ENCODE measurements at places on chromosomes 4 and X. TPM values are rescaled to one million over a fixed set of nuclear protein-coding genes. Genes with fewer than 3 reads are reported as not detected.

- H3K4me1 ChIP-seq = no peaks in the 10 kb centered on the region
- H3K27me3 ChIP-seq = no peaks in the 10 kb centered on the region
- no peaks in the 10 kb centered on the region for H3K36me3 ChIP-seq
- DNase-seq = no peak
- no peak overlapping the region for H3K4me3 ChIP-seq
These were observed 1011.7 kb upstream of the PCDH7 start for GRCh38 chr4:29708473-29708872.

DNA sequence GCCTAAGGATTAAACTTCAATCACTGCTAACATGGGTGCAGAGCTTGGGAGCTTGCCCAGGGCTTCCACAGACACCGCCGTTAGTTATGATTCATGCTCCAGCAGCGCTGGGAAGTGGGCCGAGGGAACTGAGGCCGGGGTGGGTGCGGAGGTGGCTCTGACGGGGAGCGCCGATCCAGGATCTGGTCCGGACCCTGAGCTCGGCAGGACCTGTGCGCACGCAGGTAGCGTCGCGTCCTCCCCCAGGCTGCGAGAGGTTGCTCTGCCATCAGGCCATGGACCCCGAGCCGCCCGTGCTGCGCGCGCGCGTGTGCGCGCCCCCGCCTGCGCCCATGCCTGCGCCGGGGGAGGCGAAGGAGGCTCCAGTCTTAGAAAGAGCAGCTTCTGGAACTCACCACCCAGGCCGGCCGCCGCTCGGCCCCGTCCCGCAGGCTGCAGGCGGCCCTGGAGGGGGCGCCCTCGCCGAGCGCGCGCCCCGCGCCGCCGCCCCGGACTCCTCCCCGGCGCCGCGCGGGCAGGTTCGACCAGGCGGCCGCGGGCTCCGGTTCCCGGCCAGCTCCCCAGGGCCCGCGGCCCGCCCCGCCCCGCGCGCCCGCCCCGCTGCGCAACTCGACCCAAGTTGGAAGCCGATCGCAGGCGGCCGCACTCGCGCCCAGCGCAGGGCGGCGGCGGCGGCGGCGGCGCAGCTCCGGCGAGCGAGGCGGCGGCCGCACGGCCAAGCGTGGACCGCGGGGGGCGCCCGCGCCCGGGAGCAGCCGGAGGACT is 732 bp upstream of the ADRA2C start:
- peak overlapping the region; percentile 29 for H3K4me3 ChIP-seq
- H3K27ac ChIP-seq = peak overlapping the region; percentile 72
- no peaks in the 10 kb centered on the region for H3K36me3 ChIP-seq
- no peaks in the 10 kb centered on the region for H3K4me1 ChIP-seq
- H3K27me3 ChIP-seq = no peaks in the 10 kb centered on the region

DNA sequence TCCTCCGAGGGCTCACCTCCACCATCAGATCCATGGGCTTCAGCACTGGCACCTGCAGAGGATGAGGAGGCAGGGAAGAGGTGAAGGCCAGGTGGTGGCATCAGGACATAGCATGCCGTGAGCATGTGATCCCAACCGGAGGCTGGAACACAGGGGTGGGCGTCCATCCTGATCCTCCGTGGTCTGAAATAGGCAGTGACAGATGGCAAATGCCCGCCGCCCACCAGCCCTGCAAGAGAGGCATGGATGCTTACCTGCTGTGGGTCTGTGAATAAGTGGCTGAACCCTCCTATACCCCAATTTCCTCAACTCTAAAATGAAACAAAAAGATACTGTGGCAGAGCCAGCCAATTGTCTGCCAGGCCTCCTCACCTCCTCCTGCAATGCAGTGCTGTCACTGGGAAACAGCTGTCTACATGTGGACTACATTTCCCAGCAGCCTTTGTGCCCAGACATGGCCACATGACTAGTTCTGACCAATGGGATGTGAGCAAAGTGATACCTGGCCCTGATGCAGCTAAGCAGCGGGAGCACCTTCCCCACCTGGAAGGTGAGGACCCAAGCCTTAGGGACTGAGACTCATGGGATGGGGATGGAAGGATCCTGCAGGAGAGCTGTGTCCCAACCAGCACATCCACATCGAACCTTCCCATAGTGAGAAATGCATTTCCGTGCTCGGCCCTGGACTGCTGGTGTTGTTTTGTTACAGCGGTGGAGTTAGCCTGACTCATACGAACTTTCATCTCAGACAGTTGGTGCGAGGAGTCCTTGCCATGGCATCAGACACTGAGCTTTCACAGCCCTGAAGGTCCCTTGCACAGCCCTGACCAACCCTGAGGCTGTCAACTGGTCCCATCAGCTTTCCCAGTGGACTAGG is 99.5 kb downstream of the PPP2R2C start:
- H3K27me3 ChIP-seq = no peaks in the 10 kb centered on the region
- H3K4me1 ChIP-seq = no peaks in the 10 kb centered on the region
- no peak overlapping the region for H3K27ac ChIP-seq
- no peak for DNase-seq
- no peaks in the 10 kb centered on the region for H3K36me3 ChIP-seq
- no peak overlapping the region for H3K4me3 ChIP-seq

GRCh38 chr4:95949136-95949765 is 109.4 kb downstream of the PDHA2 start:
- no peaks in the 10 kb centered on the region for H3K4me1 ChIP-seq
- no peak for DNase-seq
- no peaks in the 10 kb centered on the region for H3K27me3 ChIP-seq
- no peak overlapping the region for H3K4me3 ChIP-seq
- no peak overlapping the region for H3K27ac ChIP-seq
- no peaks in the 10 kb centered on the region for H3K36me3 ChIP-seq

- H3K27ac ChIP-seq = peak overlapping the region; percentile 50
- no peaks in the 10 kb centered on the region for H3K36me3 ChIP-seq
- H3K27me3 ChIP-seq = no peaks in the 10 kb centered on the region
These were observed 14.7 kb downstream of the NDP start for GRCh38 chrX:43958529-43958928.

DNA sequence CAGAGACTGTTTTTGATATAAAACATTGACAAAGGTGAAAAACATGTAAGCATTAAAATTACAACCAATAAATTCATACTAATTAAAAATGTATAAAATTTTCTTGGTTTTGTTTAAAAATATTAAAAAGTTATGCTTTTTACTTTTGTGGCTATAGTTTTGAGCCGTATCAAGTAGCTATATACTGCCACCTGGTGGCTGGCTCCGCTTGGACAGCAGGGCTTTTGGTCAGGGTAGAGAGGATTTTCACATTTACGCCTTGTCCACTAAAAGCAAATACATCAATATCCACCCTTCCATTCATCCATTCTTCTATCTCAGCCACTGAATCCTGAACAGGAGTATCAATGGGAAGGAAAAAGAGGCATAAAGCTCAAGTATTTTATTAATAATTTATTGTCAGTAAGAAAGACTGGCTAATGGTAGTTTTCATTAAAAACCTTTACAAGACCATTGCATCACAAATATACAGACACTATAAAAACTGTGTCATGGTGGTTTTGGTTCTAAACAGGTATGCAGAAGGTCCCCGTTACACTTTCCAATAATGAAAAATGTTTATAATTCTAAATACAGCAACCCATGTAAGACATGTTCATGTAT is 32.1 kb upstream of the MTNR1A start:
- DNase-seq = peak; percentile 65
- H3K27me3 ChIP-seq = no peaks in the 10 kb centered on the region
- no peaks in the 10 kb centered on the region for H3K4me1 ChIP-seq
- no peak overlapping the region for H3K27ac ChIP-seq
- H3K36me3 ChIP-seq = no peaks in the 10 kb centered on the region

DNA sequence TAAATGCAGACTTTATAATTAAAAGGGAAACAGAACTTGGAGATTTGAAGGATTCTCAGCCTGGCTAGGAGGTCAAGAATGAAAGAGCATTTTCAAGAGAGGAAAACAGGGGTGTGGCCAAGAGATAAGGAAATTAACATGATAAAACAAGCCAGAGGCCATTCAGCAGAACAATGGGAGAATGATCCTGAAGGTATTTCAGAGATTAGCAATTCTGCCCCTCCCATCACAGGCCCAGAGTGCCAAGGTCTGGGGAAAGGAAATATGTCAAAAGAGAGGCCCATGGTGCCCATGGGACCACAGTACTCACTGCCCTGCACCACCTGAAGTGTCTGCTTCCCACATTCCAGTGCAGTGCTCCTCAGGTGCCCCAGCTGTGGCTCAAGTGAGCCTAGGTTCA is 188.5 kb upstream of the STS start:
- no peak for DNase-seq
- no peaks in the 10 kb centered on the region for H3K4me1 ChIP-seq
- H3K27ac ChIP-seq = no peak overlapping the region
- no peaks in the 10 kb centered on the region for H3K36me3 ChIP-seq
- no peak overlapping the region for H3K4me3 ChIP-seq

GRCh38 chrX:71618303-71618721 is at the start of gene CXCR3:
CXCR3 (minus strand) TSS chrX:71618511; CDS start chrX:71618449, 62 bp downstream.
- no peak within 1 kb of the TSS for H3K4me3 ChIP-seq
- DNase-seq = no peak
- H3K4me1 ChIP-seq = no peaks in the 10 kb centered on the region
- no peak within 1 kb of the TSS for H3K27ac ChIP-seq
- no peaks in the 10 kb centered on the region for H3K27me3 ChIP-seq
- no peaks in the 10 kb centered on the region for H3K36me3 ChIP-seq

DNA sequence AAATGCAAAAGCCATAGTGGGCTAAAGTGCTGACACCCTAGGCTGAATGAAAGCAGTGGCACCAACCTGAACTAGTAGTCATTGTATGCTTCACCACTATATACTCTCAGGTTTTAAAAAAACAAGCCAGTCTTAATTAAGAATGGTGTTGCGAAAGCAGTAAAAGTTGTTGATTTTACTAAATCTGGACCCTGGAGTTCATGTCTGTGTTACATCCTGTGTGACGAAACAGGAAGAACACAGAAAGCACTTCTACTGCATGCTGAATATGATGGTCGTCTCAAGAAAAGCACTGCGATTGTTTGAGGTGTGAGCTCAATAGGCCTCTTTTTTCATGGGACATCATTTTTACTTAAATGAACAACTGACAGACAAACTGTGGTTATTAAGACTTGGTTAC is 24.2 kb upstream of the GDPD2 start:
- no peak for DNase-seq
- no peaks in the 10 kb centered on the region for H3K36me3 ChIP-seq
- H3K4me1 ChIP-seq = no peaks in the 10 kb centered on the region
- no peak overlapping the region for H3K4me3 ChIP-seq
- H3K27me3 ChIP-seq = no peaks in the 10 kb centered on the region

DNA sequence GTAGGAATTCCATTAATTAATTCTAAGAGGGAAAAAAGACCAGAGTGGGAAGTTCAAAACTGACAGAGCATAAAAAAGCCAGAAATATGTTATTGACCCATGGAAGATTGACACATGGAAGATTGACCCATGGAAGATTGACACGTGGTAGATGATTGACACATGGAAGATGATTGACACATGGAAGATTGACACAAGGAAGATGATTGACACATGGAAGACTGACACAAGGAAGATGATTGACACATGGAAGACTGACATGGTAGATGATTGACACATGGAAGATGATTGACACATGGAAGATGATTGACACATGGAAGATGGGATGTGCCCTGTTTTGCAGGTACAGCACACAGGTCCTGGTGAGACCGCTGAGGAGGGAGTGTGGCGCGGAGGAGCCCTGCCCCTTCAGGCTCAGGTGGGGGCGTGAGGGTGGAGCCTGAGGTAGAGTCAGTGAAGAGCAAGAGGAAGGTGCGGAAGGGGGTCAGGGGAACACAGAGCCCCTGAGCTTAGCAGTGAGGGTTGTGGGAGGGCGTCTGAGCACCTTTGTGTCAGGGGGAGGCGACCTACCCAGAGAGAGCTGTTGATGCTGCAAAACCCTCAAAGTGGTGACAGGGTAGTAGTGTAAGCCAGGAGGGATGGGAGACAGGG is 15.8 kb upstream of the PDE6B start:
- DNase-seq = no peak
- no peaks in the 10 kb centered on the region for H3K36me3 ChIP-seq
- H3K4me3 ChIP-seq = no peak overlapping the region
- no peak overlapping the region for H3K27ac ChIP-seq

The ATP11C gene
- total RNA-seq = 45.3 TPM

The PPM1K gene
- 89.2 TPM for total RNA-seq

The ASMT gene
- total RNA-seq = 0.21 TPM

The CTBP1 gene
- 104 TPM for total RNA-seq

The VCX2 gene
- not detected for total RNA-seq

The GABRQ gene
- not detected for total RNA-seq
